ENCODE measurements at places on chromosomes 2 and 18. TPM values are rescaled to one million over a fixed set of nuclear protein-coding genes. Genes with fewer than 3 reads are reported as not detected.

- H3K27ac ChIP-seq, result no peak overlapping the region
- no peak overlapping the region for H3K4me3 ChIP-seq
- no peaks in the 10 kb centered on the region for H3K4me1 ChIP-seq
- DNase-seq, result no peak
Observed at GRCh38 chr2:25177211-25177611, 8.8 kb upstream of the POMC start.

The ANKRD62 gene
- total RNA-seq, result not detected

The GTF2A1L gene
- not detected for total RNA-seq

The ACOXL gene
- total RNA-seq, result not detected

The HMSD gene
- 0.60 TPM for total RNA-seq

GRCh38 chr2:144937910-144938709 lies 418.2 kb upstream of the ZEB2 start:
- H3K4me3 ChIP-seq, result no peak overlapping the region
- H3K27me3 ChIP-seq, result no peaks in the 10 kb centered on the region
- H3K36me3 ChIP-seq, result no peaks in the 10 kb centered on the region
- no peak for DNase-seq
- H3K27ac ChIP-seq, result peak overlapping the region; percentile 40

DNA sequence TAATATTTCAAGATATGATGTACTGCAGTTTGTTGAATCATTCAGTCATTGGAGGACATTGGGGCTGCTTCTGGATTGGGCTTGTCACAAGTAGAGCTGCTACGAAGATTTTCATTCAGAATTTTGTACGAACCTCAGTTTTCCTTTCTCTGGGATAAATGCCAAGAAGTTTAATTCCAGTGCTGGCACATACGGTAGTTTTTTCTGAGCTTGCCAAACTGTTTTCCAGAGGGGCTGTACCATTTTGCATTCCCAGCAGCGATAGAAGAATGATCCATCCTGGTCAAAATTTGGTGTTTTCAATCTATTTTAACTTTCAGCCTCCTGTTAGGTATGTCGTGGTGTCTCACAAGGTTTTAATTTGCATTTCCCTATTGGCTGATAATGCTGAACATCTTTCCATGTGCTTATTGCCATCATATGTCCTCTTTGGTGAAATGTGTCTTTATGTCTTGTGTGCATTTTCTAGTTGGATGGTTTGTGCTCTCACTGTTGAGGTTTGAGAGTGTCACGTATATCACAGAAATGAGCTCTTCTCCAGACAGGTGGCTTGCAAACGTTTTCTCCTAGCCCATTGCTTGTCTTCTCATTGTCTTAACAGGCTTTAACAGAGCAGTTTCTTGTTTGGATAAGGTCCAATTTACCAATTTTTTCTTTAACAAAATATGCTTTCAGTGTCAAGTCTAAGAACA lies 612.6 kb downstream of the GALR1 start:
- no peaks in the 10 kb centered on the region for H3K4me1 ChIP-seq
- H3K4me3 ChIP-seq, result no peak overlapping the region
- no peaks in the 10 kb centered on the region for H3K36me3 ChIP-seq
- H3K27ac ChIP-seq, result no peak overlapping the region
- no peak for DNase-seq

DNA sequence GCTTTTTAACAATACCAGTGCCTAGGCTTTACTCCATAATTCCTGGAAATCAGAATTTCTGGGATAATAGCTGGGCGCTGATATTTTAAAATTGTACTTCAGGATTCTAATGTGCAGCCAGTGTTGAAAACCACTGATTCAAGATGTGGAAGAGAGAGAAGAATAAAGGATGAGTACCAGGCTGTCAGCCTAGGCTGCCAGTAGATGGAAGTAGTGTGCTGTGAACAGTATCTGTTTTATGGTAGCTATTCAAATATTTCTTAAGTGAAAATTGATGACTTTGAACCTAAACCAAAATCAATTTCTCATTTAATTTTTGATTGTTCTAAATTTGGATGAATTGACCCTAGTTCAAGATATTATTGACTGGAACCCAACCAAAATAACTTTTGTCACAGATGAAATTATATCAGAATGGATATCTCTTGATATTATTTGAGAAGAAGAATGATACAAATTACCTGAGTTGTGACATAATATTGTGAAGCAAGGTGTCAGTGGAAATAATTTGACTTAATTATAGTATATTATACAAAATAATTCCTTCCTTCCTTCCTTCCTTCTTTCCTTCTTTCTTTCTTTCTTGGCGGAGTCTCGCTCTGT lies 88.0 kb downstream of the COMMD1 start:
- H3K27me3 ChIP-seq, result no peaks in the 10 kb centered on the region
- H3K27ac ChIP-seq, result no peak overlapping the region
- H3K4me1 ChIP-seq, result no peaks in the 10 kb centered on the region
- no peaks in the 10 kb centered on the region for H3K36me3 ChIP-seq
- DNase-seq, result no peak

GRCh38 chr18:73688161-73688560 lies 459.5 kb downstream of the FBXO15 start:
- H3K4me1 ChIP-seq, result no peaks in the 10 kb centered on the region
- H3K27ac ChIP-seq, result no peak overlapping the region
- no peaks in the 10 kb centered on the region for H3K36me3 ChIP-seq
- H3K4me3 ChIP-seq, result no peak overlapping the region
- no peaks in the 10 kb centered on the region for H3K27me3 ChIP-seq

GRCh38 chr18:70234667-70235459 lies 29.4 kb upstream of the RTTN start:
- no peaks in the 10 kb centered on the region for H3K4me1 ChIP-seq
- H3K27me3 ChIP-seq, result no peaks in the 10 kb centered on the region
- H3K27ac ChIP-seq, result no peak overlapping the region
- peak; percentile 45 for DNase-seq
- H3K36me3 ChIP-seq, result no peaks in the 10 kb centered on the region

DNA sequence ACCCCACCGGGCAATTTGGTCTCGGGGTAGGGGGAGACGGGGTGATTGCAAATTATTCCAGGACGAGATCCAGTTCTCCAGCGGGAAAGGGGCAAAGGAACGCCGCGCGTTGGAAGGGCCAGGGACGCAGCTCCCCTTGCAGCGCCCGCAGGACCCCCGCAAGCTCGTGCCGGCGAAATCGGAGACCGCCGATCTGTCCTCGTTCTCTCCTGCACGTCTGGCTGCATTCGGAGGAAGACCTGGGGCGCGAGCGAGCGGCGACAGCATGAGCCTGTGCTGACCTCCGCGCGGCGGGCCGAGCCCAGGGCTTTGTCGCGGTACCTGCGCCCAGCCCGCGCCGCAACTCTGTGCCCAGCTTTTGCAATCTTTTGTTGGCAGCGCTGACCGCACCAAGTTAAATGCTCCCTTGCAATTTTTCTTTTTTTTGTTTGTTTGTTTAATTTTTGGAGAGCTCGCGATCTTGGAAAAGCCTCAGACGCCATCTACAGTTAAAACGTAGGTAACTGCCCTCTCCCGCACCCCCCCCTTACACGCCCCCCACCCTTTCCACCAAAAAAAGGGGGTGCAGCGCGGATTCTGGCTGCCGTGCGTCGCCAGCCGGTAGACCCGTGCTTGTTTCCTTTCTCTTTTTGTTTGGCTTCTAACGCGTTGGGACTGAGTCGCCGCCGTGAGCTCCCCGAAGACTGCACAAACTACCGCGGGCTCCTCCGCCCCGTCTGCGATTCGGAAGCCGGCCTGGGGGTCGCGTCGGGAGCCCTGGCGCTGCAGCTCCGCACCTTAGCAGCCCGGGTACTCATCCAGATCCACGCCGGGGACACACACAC lies 667 bp downstream of the TRIB2 start:
- H3K4me3 ChIP-seq, result peak overlapping the region; percentile 92
- H3K4me1 ChIP-seq, result no peaks in the 10 kb centered on the region
- H3K27me3 ChIP-seq, result no peaks in the 10 kb centered on the region
- no peaks in the 10 kb centered on the region for H3K36me3 ChIP-seq

The TBR1 gene
- not detected for total RNA-seq

GRCh38 chr2:220962556-220962955 lies 609.5 kb downstream of the EPHA4 start:
- H3K27me3 ChIP-seq, result no peaks in the 10 kb centered on the region
- no peaks in the 10 kb centered on the region for H3K36me3 ChIP-seq
- H3K27ac ChIP-seq, result no peak overlapping the region
- DNase-seq, result no peak
- H3K4me1 ChIP-seq, result peaks cover 9% of the 10 kb centered on the region

DNA sequence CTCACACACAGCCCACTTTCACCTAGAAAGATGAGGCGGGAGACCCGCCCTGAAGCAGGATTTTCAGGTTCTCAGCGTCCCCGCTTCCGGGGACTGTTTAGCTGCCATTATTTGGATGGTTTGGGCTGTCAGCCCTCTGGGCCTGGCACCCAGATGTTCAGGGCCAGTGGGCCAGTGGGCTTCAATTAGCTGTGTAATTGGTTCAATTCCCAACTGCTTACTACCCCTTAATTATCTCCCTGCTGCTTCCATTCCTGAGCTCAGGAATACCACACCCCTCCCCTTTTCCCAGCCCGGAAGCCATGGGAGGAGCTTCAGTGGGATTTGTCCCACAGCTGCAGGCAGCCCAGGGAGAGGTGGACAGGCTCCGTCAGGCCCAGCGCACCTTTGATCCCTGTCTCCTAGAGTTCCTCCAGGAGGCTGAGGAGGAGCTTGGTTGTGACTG lies 114.1 kb upstream of the MYCN start:
- no peak overlapping the region for H3K4me3 ChIP-seq
- H3K36me3 ChIP-seq, result no peaks in the 10 kb centered on the region
- no peaks in the 10 kb centered on the region for H3K4me1 ChIP-seq

The ADCYAP1 gene
- 6.5 TPM for total RNA-seq

- DNase-seq, result peak; percentile 49
- no peaks in the 10 kb centered on the region for H3K36me3 ChIP-seq
- no peaks in the 10 kb centered on the region for H3K4me1 ChIP-seq
Observed at GRCh38 chr2:95271381-95271971, 2.8 kb upstream of the PROM2 start.

DNA sequence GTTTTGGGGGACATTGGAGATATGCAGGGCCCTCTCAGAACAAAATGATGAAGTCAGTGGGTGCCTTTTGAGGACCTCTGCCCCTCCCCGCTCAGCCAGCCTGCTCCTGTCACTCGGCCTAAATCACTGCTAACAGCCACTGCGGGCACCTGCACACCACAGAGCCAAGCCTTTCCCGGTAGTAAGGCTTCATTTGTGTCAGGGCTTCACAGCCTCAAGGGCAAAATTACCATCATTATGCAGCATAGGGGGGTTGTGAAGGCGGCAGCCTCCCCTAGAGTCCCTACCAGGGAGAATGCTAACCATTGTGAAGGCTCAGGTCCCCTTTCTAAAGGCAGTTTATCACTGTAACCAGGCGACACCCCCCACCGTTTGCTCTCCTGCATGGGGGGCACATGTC lies 519.8 kb upstream of the MYT1L start:
- no peak overlapping the region for H3K27ac ChIP-seq
- H3K36me3 ChIP-seq, result no peaks in the 10 kb centered on the region
- H3K4me3 ChIP-seq, result no peak overlapping the region
- H3K4me1 ChIP-seq, result no peaks in the 10 kb centered on the region

The LOXHD1 gene
- total RNA-seq, result 0.16 TPM

- no peak overlapping the region for H3K4me3 ChIP-seq
- no peak overlapping the region for H3K27ac ChIP-seq
- H3K4me1 ChIP-seq, result no peaks in the 10 kb centered on the region
- no peaks in the 10 kb centered on the region for H3K36me3 ChIP-seq
- no peak for DNase-seq
Observed at GRCh38 chr2:177348118-177348654, 44.4 kb upstream of the AGPS start.

DNA sequence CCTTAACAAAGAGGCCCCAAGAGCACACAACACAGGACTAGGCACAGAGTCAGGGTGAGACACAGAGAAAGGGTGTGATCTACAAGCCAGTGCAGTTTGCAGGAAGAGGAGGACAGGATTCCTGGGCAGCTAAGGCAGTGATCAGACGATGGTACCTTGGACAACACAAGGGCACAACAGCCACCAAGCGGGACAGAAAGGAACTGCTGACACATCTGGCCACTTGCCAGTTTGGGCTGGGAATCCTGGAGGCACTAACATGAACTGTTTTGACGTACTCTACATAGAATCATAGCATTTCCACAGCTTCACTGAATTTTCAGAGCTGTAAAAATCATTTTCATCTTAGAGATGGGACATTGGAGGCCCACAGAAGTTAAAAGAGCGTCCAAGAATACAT lies 221.5 kb upstream of the SLC35G4 start:
- no peak overlapping the region for H3K4me3 ChIP-seq
- no peaks in the 10 kb centered on the region for H3K4me1 ChIP-seq
- no peaks in the 10 kb centered on the region for H3K27me3 ChIP-seq
- H3K36me3 ChIP-seq, result no peaks in the 10 kb centered on the region
- H3K27ac ChIP-seq, result no peak overlapping the region

DNA sequence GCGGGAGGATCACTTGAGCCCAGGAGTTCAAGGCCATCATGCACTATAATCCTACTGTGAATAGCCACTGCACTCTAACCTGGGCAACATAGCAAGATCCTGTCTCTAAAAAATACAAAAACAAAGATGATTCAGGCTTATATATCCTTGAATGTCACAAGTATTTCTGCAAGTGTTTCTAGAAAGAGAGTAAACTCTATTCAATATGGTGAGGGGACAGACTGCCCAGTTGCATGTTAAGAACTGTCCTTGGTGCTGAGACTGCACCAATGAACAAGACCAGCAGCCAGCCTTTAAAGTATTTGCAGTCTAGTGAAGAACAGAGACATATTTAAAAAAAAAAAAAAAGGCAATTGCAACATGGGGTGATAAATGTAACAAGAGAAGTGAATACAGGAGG lies 16.4 kb downstream of the MAP3K19 start:
- DNase-seq, result no peak
- no peaks in the 10 kb centered on the region for H3K4me1 ChIP-seq
- H3K27ac ChIP-seq, result no peak overlapping the region
- H3K27me3 ChIP-seq, result no peaks in the 10 kb centered on the region

DNA sequence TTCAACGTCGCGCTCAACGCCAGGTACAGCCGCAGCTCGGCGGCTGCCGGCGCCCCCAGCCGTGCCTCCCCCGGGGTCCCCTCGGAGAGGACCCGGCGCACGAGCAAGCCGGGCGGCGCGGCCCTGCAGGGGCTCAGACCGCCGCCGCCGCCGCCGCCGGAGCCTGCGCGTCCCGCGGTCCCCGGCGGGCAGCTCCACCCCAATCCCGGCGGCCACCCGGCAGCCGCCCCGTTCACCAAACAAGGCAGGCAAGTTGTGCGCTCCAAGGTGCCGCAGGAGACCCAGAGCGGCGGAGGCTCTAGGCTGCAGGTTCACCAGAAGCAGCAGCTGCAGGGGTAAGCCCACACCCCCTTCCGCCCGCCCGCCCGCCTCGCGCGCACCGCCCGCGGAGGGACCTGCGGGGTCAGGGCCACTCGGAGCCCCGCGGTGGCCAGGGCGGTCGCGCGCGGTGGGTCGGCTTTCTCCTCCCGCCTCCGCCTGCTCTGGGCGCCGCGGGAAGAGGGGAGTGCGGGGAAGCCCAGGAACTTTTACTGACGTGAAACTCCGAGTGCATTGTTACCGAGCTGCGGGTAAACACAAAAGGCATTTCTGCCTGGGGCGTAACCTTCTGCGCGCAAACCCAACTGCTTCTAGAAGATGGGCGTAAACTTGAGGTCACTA lies 861 bp downstream of the LTBP1 start:
- peak overlapping the region; percentile 30 for H3K27ac ChIP-seq
- H3K4me3 ChIP-seq, result peak overlapping the region; percentile 84
- peak; percentile 53 for DNase-seq
- H3K36me3 ChIP-seq, result no peaks in the 10 kb centered on the region
- H3K4me1 ChIP-seq, result no peaks in the 10 kb centered on the region

The TOGARAM2 gene
- 0.65 TPM for total RNA-seq

The SIX2 gene
- total RNA-seq, result 1.7 TPM

All from aorta (tissue), 5 donors.